ENCODE measurements at places on chromosomes 13 and 19.

DNA sequence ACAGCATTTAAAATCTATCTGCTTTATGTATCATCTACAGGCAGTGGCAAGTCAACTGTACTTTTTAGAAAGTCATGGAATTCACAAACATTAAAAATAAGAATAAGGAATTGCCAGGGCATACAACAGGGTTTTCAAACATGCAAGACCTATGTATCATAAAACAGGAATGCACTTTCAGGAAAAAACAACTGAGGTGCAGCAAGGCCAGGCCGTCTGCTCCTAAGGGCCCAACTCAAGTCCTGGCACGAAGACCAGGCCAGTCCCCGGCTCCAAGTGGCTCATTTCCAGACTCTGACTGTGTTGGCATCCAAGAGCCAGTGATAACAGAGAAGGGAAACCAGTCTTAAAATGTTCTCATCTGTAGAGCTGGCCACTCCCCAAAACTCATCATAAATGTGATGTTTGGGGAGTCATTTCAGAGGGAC lies 7.1 kb downstream of the RFX2 start:
- DNase-seq = peak; percentile 86

- peak; percentile 59 for DNase-seq
These were observed at the start of gene NFIX for GRCh38 chr19:12994701-12995595. TSS of gene NFIX (plus strand) at chr19:12995475. CDS start at chr19:12995838, 363 bp downstream.

DNA sequence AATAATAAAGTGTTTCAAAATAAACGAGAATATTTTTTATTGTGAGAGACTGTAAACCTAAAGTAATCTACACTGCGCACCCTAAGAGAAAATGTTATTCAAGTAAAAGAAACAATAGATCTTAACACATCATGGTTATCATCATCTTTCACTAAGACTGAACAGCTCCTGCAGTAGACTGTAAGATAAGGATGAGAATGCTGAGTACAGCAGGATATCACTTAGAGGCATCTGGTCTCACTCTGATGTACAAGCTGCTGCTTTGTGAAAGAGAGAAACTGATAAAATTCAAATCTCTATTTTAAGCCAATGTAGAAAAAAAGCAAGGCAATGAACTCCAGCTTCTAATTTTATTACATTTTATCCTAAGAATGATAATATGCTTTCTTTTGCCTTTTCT lies 261.7 kb upstream of the HTR2A start:
- no peak for DNase-seq

- DNase-seq = peak; percentile 63
These were observed 31.9 kb downstream of the PTPRS start for GRCh38 chr19:5308451-5309437.

- DNase-seq = peak; percentile 80
These were observed 4.4 kb upstream of the SBK3 start for GRCh38 chr19:55549500-55550320.

DNA sequence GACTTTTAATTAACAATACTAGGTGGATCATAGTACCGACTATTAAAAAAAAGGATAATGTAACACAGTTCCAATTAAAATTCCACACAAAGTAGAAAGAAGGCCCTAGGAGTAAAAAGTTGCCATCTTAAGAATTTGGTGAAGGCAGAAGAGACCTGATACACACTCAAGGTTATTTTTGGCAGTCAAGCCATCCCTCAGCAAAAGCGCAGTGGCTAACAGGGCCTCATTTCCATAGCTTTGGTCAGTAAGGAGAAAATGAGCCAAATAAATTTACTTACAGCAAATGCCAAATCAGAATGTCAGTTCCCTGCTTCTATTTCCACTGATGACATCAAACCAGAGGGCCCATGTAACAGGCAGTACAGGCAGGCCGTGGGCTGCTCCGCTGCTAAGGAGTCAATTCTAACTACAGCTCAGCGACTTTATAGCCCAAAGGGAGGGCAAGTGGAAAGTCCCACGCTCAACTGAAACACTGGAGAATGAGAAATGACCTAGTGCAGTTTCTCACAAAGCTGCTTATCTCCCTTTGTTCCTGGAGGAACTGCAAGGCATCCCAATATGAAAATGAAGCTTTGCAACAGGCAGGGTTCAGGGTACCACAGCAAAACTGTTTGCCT lies 6.3 kb downstream of the ARGLU1 start:
- DNase-seq = no peak

GRCh38 chr13:91326146-91326545 lies 21.3 kb upstream of the MIR17HG start:
- no peak for DNase-seq

DNA sequence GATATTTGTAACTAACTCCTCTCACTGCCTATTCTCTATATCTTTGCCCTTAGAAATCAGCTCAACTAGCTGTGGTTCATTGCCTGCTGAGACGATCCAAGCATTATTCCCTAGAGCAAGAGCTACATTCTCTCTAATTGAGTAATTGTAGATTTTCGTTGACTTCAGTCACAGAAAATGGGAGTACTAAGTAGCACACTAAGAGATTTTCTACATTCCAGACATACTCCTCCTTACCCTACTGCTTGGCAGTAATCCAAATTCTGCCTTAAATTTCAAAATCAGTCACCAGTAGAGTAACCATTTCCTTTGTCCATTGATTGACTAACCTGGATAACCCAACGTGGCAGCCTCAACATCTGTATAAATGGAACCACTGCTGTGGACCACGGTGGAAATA lies 1786.8 kb downstream of the SLITRK5 start:
- DNase-seq = peak; percentile 86

DNA sequence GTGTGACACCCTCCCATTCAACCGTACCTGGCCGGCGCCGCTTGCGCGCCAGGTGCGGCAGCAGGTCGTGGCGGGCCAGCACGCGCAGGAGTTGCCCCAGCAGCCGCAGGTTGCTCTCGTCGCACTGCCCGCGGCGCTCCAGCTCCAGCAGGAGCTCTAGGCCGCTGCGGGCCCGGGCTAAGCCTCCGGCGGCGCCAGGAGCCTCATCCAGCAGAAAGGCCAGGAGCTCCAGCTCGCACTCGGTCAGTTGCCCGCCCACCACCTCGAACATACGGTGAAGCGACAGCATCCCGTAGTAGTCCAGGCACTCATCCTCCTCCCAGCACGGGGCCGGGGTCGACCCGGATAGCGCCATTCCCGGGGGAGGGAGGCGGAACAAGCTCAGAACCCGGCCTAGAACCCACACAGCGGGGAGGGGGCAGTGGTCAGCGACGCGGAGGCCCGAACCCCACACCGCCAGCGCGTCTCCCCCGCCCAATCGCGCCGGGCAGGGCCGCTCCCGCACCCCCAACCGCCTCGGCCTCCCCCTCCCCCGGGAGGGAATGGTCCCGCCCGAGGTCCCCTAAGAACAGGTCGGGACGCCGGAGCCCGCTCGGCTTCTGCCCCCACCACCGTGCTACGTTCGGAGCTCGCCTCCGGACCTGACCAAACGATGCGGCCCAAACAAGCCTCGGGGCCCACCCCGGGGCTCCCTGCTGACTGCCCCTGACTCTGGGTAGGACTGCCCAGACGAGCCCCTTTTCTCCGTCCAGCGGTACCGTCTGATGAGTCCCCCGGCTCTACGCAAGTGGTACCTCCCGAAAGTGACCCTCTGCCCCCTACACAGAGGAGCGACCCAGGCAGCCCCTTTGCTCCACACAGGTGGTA lies 591 bp downstream of the DEDD2 start:
- DNase-seq = no peak

DNA sequence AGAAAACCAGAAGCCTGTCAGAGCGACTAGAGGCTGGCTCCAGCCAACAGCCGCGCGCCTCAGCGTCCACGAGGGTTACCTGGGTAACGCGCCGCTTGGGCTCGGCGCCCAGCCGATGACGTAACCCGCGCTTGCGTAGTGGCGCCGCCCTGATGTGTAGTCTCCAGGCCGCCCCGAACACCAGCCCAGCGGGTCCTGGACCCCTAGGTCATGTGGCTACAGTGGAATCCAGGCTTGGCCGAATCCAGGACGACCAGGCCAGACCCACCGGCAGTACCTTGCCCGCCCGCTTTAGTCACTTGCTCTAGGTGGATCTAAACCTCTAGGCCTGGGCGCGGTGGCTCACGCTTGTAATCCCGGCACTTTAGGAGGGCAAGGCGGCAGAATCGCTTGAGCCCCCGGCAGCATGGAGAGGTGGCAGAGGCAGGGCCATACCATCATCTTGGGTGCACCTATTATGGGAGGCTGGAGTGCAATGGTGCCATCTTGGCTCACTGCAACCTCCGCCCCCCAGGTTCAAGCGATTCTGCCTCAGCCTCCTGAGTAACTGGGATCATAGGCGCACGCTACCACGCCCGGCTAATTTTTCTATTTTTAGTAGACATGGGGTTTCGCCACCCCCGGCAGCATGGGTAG lies 7.2 kb upstream of the ZNF606 start:
- DNase-seq = no peak

DNA sequence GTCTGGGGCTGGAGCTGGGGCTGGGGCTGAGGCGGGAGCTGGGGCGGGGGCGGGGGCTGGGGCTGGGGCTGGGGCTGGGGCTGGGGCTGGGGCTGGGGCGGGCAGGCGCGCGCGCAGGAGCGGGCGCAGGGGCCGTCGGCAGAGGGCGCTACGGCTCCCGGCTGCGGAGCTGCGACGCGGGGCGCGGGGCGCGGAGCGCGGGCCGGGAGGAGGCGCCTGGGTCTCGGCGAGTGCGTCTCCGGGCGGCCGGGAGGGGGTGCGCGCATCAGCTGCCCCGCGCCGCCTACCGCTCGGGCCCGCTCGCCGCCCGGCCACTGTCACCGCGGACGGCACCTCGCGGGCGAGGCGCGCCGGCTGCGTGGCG lies 422 bp upstream of the MTUS2 start:
- no peak for DNase-seq

GRCh38 chr13:47025791-47026447 lies 129.1 kb upstream of the HTR2A start:
- DNase-seq = no peak

DNA sequence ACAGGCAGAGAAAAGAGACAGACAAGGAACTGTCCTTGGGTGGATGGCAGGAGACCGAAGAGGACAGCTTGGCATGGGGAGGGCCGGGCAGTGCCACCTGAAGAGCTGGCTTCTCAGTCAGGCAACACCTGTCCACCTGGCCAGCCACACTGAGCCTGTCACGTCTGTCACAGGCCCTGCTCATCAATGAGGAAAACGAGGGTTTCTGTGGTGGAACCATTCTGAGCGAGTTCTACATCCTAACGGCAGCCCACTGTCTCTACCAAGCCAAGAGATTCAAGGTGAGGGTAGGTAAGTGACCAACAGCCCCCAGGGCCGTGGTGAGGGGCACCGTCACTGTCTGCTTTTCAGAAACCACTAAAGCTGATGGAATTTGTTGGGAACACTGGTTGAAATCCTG lies 11.2 kb upstream of the PROZ start:
- DNase-seq = no peak

- peak; percentile 89 for DNase-seq
These were observed 100.2 kb downstream of the ENOX1 start for GRCh38 chr13:43686557-43686956.

DNA sequence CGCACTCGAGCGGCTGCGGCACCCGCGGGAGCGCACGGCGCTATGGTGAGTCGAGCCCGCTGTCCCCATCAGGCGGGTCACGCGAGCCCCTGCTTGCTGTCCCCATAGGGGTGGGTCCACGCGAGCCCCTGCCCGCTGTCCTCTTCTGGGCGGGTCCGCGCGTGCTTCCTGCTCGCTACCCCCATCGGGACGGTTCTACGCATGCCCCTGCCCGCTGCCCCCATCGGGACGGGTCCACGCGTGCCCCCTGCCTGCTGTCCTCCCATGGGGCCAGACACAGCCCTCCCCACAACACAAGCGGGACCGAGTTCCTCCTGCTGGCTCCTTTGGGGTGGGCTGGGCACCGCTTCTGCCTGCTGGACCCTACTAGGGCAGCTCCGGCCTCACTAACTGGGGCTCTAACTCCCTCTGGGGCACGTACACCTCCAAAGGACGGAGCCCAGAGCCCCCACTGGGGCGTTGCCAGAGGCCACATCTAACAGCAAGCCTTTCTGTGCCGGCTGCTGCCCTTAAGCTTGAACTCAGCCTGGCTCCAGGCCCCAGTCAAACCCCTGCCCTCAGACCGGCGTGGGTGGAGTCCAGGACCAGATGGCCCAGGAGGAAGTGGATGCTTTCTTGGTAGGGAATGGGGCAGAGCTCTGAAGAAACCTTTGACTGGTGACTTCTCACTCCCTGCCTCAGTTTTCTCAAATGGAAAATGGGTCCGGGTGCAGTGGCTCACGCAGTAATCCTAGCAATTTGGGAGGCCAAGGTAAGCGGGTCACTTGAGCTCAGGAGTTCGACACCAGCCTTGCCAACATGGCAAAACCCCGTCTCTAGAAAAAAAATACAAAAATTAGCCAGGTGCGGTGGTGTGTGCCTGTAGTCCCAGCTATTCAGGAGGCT lies 722 bp downstream of the COLGALT1 start:
- peak; percentile 73 for DNase-seq

DNA sequence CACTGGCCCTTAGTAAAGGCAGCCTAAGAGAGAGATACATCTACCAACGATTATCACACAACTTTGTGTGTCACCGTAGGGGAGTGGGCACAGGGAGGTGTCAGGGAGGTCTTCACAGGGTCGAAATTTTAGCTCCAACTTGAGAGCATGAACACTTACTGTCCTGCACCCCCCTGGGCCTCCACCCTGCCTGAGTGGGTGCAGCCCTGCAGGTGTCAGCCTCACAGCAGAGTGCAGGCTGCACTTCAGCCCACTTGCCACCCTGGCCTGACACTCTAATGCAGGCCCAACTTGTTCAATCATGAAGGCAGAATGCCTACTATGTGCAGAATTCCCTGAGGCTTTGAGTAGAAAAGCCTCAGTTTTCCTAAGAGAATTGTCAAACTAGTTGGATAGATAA lies 4.0 kb upstream of the SMAD9 start:
- no peak for DNase-seq

- no peak for DNase-seq
These were observed 174.9 kb downstream of the OXGR1 start for GRCh38 chr13:96819375-96819774.

GRCh38 chr13:32676242-32676641 lies 90.0 kb downstream of the PDS5B start:
- DNase-seq = no peak

DNA sequence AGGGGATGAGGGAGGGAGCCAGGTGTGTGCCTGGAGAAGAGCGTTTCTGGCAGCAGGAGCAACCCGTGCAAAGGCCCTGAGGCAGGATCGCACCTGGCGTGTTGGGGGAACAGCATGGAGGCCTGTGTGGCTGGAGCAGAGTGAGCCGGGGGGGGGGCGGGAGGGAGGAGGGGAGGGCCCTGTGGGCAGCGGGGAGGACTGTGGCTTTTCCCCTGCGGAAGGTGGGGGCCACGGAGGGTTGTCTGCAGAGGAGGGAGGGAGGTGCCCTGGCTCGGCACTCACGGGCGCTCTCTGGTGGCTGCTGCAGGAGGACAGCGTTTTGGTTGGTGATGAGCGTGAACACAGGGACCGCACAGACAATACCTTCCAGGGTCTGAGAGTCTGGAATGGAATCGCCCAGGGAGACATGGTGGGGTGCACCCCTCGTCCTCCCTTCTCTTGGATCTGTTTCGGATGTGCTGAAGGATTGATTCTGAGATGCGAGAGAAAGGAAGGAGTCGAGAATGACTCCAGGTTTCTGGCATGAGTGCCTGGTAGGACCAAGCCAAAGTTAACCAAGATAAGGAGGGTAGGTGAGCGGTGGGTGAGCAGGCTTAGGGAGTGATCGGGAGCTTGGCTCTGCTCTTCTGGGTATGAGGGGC lies 6.5 kb downstream of the RAB11B start:
- peak; percentile 48 for DNase-seq

GRCh38 chr13:91792054-91792453 lies 393.6 kb downstream of the GPC5 start:
- no peak for DNase-seq

- peak; percentile 89 for DNase-seq
These were observed 23.4 kb upstream of the TBC1D4 start for GRCh38 chr13:75505327-75505726.

All from LHCN-M2 (cell line).